ENCODE measurements at places on chromosomes 4 and X.

DNA sequence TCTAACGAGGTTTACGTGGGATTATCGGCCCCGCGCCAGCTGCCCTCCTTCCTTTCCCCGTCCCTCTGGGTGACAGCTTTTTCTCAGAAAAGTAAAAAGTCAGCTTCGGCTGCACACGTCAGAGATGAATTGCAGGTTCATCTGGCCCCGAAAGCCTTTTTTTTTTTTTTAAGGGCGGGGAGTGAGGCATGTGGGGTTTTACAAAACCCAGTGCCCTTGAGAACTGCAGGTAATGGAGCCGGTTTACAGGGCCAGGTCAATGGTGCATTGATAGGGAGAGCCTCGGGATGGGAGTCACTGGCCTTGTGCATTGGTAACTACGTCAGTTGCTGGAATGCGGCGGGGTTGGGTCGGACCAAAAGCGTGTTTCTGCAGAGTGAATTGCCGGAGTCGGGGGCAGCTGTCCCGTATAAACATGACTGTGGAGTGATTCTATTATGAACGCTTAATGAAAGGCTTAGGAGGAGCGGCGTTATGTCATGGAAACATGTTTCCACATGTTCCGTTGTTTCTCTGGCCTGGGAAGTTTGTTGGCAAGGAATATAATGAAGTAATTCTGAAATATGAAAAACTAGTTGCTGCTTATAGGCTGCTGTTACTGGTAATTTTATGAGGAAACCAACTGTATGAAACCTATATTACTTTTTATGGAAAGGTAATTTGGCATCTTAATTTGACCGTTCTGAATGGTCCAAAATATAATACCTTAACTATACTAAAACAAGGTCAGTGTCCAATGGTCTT lies 1.1 kb downstream of the HSPA4L start:
- DNase-seq = peak; percentile 50

DNA sequence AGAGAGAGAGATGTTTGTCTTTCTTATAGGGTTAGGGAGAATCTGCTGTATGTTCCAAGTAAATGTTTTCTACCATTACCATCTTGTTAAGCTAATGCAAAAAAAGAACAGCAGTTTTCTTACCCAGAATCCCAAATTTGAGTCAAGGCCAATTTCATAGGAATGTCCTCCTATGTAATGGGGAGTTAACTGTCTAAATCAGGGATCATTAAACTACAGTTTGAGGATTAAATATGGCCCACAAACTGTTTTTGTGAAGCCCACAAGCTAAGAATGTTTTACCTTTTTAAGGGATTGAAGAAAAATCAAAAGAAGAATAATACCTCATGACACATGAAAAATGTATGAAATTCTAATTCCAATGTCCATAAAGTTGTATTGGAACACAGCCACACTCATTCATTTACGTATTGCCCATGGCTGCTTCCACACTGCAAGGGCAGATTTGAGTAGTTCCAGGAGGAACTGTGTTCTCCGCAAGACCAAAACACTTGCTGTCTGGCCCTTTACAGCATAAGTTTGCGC lies 113.2 kb upstream of the SPRY1 start:
- DNase-seq = no peak

GRCh38 chrX:46398874-46399273 lies 146.3 kb downstream of the ZNF674 start:
- no peak for DNase-seq

DNA sequence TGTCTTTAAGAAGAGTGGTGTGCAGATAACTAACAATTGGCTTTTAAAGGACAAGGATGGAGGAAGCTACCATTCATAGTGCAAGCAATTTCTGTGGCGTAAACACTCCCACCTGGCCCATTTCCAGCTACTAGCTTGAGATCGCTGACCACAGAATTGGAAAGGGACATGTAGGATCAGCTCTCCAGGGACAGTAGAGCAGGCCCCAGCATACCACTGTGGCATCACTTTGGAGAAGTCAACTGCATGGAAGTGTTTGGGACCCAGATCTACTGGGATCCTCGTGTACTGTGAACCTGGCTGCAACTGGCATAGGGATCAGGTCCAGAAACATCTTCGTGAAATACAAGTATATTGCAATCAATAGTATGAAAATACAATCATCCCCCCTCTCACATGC lies 515.0 kb downstream of the INPP4B start:
- no peak for DNase-seq

GRCh38 chr4:173252024-173252935 lies 81.9 kb downstream of the HMGB2 start:
- DNase-seq = peak; percentile 45

DNA sequence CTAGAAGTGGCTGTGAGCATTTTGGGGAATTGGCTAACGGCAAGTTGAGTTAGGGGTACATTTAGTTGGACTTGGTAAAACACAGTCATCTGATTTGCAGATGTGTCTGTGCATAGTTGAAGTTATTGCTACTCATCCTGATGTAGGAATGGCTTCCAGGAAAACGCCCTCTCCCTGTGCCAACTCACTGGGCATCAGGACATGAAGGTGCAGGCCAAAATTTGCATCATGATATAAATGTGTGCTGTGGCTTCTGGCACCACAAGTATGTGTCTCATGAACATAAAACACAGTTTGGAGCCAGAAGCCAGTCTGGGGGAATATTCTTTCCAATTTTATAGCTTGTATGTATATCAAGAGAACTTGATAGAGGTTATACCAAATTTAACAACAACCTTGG lies 54.2 kb upstream of the CBR4 start:
- no peak for DNase-seq

DNA sequence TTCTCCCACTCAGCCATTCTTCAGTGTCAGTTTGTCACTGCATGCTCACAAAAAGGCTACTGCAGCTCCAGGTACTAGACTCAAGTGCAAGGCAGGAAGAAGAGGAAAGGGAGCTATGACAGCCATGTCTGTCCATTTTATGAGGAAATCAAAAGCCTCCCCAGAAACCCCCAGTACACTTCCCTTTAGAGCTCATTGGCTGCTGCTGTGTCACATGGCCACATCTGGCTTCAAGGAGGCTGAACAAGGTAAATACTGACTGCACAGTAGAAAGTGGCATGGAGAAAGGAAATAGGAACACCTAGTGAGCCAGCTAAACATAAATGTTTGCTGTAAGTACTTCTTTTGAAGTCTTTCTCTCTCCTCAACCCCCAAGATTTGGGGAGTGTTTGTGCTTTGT lies 67.2 kb upstream of the FRAS1 start:
- no peak for DNase-seq

All from GM20000 (cell line).